Stimulated activated CD4-positive, alpha-beta T cell treated with anti-CD3 and anti-CD28 coated beads, Interleukin-12 subunit alpha, Interleukin-12 subunit beta, amount 100 ng/mL, for 4 hours (primary cell): ENCODE measurements at places on chromosomes 4 and X.

DNA sequence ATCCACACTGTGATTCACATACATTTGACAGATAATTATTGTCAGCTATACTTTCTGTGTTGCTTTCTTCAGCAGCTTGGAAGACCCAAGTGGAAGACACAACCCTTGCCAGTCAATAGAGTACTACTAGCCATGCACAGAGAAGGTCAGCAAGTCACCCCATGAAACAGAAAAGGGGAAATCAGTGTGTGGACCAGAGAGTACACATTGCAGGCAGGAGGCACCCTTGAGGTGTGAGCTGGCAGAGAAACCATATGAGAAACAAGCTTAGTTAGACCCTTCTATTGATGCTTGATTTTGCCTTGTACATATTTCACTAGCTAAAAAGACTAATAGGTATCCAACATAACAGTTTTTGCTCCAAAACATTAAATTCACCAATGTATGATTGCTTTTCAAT lies 99.5 kb downstream of the NLGN4X start:
- DNase-seq = no peak

DNA sequence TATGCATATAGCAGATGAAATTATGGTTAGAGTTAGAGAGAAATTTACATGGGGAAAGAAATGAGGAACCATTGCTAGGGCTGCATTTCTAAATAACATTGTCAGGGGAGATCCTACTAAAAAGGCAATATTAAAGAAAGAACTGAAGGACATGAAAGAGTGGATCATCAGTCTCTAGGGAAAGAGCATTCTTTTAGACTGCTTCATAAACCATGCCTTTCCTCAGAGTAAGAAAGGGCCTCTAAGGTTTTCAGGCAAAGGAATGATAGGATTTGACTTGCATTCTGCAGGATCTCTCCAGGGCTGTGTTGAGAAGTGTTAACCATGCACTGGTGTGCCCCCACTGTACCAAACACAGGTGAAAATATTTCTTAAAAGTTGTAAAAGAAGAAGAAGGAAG lies 385.4 kb upstream of the MAD2L1 start:
- no peak for DNase-seq

GRCh38 chrX:47351706-47352105 lies 18.7 kb upstream of the ZNF157 start:
- DNase-seq = no peak

- DNase-seq = no peak
Observed at GRCh38 chr4:143771269-143771668, 70.8 kb upstream of the FREM3 start.

- no peak for DNase-seq
Observed at GRCh38 chr4:113601636-113602035, 159.9 kb downstream of the CAMK2D start.

GRCh38 chr4:124423160-124423559 lies 289.4 kb downstream of the ANKRD50 start:
- no peak for DNase-seq

GRCh38 chr4:144189121-144189520 lies 48.6 kb upstream of the GYPA start:
- DNase-seq = no peak

- no peak for DNase-seq
Observed at GRCh38 chrX:134658002-134658759, at the start of gene PLAC1. Gene PLAC1 (minus strand): TSS chrX:134658471. CDS start chrX:134566682, 91,789 bp downstream.

GRCh38 chrX:8306291-8306925 lies 135.3 kb upstream of the VCX2 start:
- no peak for DNase-seq

DNA sequence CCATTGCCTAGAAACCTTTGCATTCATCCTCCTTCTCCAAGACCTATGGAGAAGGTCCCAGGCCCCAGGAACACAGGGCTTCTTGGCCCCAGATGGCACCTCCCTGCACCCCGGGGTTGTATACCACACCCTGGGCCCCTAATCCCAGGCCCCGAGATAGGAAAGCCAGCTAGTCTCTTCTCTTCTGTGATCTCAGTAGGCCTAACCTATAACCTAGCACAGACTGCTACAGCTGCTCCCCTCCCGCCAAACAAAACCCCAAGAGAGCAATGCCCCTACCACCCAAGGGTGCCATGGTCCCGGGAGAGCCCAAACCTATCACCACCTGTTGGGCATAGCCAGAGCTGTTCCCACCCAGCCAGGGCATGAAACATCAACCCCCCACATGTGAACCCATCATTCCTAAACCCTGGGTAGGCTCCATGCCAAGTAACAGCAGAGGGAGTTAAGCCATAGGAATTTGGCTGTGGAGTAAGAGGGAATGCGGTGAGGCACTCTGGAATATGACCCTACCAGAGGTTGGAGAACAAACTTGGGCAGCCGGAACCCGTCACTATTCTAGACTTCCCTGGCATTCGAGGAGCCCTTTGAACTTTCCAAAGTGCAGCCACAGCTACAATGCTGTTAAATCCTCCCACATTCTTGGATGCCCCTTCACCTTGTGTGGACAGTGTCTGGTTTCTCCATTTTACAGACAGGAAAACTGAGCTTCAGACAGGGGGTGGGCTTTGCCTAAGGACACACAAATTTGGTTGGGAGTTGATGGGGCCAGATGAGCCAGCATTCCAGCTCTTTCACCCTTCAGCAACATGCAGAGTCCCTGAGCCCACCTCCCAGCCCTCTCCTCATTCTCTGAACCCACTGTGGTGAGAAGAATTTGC lies 10.9 kb upstream of the SASH3 start:
- no peak for DNase-seq

DNA sequence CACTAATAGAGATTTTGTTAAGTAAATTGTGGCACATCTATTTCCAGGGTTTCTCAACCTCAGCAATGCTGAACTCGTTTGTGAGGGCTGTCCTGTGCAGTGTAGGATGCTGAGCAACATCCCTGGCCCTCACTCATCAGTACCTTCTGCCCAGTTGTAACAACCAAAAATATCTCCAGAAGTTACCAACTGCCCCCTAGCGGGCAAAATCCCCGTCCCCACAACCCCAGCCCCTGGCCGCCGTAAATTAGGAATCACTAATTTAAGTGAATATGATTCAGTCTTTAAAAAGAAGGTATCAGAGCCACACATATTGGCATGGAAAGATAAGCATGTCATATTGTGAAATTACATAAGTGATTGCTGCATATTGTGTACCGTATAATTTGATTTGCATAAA lies 123.4 kb downstream of the ASB9 start:
- DNase-seq = peak; percentile 16

DNA sequence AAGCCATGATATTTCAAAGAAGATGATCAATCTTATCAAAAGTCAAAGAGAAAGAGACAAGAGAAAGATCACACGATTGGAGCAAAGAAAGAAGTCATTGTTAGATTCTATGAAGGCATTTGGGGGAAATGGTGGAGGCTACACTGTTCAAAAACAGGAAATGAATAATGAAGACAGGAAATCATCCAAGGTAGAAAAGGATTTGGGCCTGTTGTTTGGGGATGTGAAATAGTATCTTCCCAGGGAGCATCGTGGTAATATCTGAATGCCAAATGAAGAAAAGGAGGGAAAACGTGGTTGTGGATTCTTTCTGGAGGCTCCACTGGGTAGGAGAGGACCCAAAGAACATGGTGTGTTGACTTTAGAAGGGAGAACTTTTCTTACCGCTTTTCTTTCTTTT lies 482.4 kb downstream of the NLGN4X start:
- no peak for DNase-seq

GRCh38 chrX:34112459-34112858 lies 19.7 kb downstream of the FAM47A start:
- no peak for DNase-seq

DNA sequence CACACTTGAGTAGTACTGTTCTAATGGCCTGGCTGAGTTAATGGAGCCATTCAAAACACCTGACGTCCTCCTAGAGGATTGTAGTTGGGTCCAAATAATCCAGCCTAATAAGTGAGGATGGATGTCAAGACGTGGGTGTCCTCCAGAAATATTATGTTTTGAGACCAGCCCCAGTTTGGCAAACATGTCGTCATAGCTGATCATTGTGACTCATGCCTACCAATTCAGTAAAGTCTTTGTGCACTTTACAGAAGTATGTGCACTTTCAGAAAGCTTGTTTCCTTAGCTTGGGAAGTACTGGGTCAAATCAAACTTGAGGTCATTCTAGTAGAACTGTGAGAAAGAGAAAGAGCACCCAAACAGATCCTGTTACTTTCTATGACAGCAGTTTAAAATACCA lies 37.6 kb upstream of the GLRA2 start:
- DNase-seq = no peak

DNA sequence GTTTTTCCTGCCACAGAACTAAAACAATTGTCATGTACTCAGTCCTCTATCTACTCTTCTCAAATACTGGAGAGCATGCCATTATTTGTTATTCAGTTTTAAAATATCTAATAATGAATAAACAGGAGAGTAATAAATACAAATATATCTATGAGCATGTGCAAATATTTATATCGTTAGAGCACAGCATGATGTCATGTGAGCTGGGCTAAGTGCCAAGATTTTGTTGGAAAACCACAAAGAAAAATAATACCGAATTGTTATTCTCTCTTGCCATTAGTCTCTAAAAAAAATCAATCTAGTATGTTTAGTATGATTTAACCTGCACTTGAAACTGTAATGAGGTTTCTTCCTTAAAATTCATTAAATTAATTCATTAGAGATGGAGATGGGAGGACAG lies 97.3 kb downstream of the DDX60 start:
- DNase-seq = no peak

DNA sequence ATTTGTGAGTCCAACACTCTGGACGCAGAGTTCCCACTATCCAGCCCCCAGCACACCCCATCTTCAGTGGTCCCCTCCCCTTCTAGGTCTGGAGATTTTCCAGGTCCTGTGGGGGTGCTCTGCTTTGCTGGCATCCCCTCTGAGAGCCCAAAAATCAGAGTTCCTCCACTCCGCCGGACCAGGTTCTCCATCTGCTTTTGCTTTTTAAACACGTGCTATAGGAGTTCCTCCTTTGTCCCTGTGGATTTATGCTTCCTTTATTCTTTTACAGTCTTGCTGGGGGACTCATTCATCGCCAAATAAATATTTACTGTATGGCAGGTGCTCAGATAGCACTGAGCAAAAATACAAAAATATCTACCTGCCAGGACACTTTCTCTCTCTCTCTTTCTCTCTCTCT lies 324.7 kb downstream of the STK32B start:
- DNase-seq = no peak

GRCh38 chr4:57504139-57504538 lies 394.0 kb upstream of the IGFBP7 start:
- no peak for DNase-seq

DNA sequence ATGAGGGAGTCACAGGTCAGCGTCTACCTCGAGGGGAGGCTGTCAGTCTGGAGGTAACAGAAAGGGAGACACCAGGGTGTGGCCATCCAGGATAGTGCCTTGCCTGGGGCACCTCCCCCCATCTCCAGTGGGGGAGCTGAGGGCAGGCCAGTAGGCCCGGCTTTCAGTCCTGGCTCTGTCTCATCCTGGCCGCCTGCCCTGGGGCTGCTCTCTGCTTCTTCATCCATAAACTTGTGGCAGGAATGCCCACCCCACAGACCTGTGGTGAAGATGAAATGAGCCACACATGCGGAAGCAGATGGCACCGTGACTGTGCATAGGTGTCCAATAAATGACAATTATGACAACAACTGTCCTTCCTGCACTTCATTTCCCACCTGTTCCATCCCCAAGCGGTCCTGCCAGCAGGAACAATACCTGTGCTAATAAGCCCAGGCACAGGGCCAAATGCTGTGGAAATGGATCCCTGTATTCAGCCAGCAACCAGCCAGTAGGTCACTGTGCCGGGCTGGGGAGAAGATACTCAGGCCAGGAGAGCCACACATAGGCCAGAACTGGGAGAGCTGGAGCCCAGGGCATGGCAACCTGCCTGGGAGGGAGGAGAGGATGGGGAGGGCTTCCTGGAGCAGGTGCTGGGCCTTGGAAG lies 30.2 kb downstream of the TRO start:
- no peak for DNase-seq

DNA sequence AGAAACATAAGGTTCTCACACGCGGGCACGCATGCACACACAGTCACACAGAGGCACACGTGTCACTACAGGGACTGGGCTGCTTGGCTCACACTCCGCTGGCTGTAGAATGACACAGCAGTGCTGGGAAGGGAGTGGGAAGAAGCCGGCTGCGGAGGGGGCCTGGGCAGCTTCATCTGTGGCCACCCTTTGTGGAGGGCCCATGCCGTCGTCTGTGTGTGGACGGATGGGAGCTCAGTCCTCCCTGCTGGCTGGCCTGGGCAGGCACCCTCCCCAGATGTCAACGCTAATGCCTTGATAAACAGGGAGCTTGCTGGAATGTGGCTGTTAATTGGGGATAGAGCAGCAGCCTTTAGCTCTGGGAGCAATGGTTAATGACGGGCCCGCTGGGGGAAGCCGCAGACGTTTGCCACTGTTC lies 621.1 kb downstream of the BCOR start:
- DNase-seq = no peak

DNA sequence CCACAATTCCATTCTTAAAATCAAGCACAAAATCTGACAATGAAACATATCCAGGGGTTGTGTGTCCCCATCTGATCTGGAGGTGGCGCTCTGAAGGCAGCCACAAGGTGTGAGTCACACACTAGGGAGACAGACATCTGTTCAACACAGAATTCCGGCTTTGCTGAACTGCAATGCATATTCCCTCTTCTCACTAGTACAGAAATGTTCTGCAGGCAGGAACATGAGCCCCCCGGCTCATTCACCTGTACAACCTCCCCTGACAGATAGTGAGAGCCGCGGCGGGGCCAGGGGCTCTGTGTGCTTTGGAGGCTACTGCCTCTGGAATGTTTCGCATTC lies 41.9 kb downstream of the WDR1 start:
- DNase-seq = no peak

DNA sequence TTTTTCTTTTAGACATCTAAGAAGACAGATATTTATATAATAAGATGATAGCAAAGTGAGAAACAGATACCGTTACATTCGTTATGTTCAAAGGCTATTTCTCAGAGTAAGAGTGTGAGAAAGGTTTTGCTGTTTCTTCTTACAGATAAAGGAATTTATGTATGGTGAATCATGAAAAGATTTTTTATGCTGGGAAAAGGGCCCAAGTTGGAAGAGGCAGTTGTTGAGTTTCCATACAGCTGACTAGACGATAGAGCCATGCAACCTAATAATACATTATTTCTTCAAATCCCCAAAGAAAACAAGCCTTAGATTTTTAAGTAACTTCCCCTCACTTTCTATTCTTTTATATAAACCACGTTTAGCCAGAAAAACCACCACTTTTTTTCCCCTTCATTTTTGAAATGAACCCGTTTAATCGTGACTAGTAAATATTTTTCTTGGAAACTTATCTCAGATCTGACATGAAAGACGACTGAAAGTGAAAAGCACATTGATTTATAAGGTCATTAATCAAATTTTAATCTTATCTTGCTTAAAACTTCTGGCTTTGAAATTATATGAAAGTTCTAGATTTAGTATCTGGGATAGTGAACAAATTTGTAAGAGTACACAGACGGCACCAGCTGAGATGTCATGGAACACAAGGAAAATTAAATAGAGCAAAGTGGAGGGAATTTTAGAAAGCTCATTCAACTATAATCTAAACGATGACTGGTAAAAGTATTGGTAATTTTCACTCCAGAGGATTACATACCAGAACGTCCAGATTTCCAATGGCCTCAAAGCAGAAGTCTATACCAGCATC lies 10.9 kb downstream of the ADH6 start:
- no peak for DNase-seq
